ENCODE measurements at places on chromosomes 7 and 10.

DNA sequence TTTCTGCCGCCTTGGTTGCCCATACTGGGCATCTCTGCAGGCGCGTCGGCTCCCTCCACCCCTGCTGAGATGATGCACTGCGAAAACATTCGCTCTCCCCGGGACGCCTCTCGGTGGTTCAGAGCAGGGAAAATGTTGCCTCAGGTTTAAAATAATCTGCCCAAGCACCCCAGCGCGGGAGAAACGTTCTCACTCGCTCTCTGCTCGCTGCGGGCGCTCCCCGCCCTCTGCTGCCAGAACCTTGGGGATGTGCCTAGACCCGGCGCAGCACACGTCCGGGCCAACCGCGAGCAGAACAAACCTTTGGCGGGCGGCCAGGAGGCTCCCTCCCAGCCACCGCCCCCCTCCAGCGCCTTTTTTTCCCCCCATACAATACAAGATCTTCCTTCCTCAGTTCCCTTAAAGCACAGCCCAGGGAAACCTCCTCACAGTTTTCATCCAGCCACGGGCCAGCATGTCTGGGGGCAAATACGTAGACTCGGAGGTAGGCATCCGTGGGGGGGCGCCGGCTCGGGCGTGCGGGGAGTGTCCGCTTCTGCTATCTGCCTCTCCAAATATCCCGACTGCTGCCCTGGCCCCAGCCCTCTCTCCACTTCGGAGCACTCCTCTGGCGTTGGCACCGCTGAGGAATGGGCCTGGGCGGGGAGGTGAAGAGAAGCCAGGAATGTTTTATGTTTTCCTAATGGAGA lies at the start of gene CAV1:
Gene CAV1 (plus strand): TSS at position 428 of the 689 bp plus-strand sequence. CDS start 27 bp downstream, at position 455.
- DNase-seq, result peak; percentile 94

- DNase-seq, result no peak
Observed at GRCh38 chr7:96080027-96080426, 241.9 kb downstream of the SLC25A13 start.

GRCh38 chr7:124761164-124761715 lies 4.4 kb downstream of the GPR37 start:
- DNase-seq, result no peak

- no peak for DNase-seq
Observed at GRCh38 chr10:11909618-11910017, 86.5 kb downstream of the PROSER2 start.

DNA sequence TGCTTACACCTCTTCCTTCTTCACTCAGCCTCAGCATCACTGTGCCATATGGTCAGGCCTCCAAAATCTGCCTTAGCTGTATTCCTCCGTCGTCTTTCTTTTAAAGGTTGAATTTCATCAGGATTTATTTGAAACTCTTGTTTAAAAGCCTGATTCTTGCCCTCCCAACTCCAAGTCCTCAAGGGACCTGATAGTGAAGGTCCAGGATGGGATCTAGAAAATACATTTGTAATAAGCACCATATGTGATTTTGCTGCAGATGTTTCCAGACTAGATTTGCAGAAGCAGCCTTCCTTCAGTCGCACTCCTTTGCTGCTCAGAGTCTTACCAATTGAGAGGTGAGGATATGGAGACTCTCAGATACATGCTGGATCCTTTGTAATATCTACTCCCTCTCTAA lies 101.0 kb upstream of the ANKRD1 start:
- no peak for DNase-seq

GRCh38 chr10:44427479-44427878 lies 42.6 kb upstream of the CXCL12 start:
- DNase-seq, result no peak

- DNase-seq, result no peak
Observed at GRCh38 chr10:99872367-99873162, 90.1 kb downstream of the ABCC2 start.

DNA sequence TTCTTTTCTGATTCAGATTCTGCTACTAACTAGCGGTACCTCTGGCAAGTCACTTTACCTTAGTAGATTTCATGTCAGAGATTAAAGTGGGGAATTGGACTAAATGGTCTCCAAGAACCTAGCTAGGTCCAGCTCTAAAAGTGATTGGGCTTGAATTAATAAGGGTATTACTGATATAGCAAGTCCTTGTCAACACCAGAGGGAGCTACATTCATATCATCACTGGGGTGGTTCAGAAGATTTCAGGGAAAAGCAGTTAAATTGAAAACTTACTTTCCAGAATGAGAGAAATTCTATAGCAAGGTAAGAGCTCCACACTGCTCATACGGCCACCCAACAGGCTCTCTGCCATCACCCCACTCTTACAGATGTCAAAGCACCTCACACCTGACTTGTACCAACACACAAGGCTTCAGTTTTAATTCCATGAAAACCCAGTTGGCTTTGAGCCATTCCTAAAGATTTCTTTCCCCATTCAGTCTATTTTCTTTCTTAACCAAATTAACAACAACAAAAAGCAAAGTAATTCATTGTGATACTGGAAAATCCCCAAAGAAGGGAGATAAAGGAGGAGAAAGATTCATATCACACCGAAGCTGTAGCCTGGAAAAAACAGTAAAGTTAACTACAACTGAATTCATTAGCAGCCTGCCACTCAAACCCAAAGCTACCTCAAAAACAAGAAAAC lies 38.0 kb upstream of the SPOCK2 start:
- no peak for DNase-seq

DNA sequence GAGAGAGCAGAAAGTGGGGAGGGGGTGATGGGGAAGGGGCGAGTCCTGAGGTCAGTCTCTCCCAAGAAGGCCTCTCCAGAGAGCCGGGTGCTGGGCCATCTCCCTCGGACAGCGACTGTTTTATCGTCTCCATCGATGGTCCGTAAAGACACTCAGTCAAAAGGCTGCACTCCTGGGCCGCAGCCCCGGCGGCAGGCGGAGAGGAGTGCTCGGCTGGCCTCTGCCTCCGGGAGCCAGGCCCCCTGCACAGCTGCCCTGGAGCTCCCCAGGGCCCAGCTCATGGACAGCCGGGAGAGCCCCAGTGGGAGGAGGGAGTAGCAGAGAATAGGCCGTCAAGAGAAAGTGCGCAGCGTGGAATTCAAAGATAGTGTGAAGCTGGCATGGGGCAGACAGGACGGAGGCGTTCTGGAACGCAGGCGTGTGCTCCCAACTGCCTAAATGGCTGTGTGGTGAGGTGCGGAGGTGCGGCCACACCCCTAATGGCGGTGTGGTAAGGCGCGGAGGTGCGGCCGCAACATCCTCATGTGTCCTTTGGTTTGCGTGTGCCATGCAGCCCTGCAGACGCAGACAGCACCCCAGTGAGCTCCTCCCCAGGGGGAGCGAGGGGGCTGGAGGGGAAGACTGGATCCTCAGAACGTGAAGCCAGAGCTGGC lies 477.5 kb upstream of the FOXK1 start:
- no peak for DNase-seq

DNA sequence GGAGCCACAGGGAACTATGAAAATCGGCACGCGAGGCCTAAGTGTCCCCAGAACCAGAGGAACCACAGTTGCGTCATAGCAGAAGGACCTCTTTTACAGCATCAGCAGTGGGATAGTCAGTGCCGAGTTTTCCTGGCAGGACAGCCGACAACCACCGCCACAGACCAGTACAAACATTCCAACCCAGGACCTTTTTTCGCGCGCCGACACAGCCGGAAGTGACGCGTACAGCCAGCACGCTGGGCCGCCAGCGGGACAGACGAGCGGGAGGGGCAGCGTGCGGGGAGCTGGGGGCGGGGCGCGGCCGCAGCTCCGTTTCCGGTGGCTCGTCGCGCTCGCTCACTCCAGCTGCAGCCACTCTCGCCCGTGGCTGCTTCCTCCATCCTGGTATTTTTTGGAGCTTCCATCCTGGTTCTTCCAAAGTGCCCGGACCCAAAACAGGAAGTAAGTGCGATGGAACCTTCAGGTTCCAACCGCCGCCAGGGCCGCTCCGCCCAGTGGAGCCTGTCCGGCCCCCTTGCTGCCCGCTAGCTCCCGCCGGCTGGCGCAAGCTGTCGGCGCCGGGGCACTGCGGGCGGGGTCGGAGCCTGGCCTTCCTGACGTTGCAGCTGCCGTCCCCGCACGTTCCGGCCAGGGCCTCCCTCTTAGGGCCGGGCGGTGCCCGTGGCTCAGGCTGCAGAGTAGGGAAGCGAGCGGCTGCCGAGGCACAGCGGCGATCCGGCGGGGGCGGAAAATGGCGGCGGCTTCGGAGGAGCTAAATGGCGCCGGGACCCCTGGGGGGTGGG lies at the start of gene DMTF1:
Gene DMTF1 (plus strand): TSS at position 342 of the 785 bp plus-strand sequence. CDS start 12,489 bp downstream, outside the sequence.
- DNase-seq, result peak; percentile 92

DNA sequence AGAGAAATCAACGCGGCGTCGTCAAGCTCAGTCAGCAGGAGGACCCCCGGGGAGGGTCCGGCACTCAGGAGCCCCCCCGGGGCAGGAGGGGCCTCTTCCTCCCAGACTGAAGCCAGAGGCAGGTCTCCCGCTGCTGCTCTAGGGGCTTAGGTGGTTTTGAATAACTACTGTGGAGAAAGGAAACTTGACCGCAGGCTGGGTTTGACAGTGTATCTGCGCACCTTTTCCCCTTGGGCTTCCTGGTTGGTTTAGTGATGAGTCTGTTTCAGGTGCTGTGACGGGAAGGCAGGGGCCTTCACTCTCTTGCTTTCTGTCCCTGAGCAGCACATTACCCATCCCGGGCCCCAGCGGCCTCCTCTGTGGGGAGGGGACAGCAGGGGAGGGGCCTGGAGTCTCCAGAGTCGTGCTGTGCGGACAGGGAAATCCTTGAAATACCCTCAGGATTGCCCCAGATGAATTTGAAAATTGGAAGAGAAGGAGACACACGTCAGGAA lies 262.2 kb downstream of the ADARB2 start:
- DNase-seq, result no peak

- DNase-seq, result no peak
Observed at GRCh38 chr10:9015005-9015404, 960.5 kb downstream of the GATA3 start.

DNA sequence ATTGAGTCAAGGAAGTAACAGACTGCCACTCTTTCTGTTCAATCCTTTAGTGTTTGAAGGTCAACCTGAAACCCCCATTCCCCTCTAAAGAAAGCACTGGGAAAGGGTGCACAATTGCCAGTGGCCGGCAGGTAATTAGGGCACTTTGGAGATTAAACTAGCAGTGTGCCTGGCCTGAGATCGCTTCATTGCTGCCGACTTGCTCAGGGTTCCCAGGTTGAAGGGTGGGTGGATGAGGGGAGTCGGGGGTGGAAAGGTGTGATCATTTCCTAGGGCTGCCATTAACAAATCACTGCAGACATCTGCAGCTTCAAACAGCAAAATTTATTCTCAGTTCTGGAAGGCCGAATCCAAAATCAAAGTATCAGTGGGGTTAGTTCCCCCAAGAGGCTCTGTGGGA lies 16.3 kb upstream of the BTBD16 start:
- no peak for DNase-seq

DNA sequence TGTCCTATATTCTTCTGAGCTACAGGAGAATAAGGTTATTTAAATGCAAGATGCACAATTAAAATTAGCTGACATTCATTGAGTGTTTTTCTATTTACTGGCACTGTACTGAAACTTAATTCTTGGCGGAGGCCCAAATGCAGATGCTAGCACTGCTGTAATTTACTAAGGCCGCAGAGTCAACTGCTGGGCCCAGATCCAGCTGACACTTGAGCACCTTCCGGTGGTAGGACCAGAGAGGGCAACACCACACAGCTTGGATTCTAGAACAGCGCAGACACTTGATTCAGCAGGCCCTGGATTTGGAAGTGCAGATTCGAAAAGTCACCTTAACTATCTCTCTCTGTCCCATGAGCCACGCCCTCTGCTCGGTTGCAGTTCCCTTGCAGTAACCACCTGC lies 228.6 kb upstream of the TMEM72 start:
- no peak for DNase-seq

DNA sequence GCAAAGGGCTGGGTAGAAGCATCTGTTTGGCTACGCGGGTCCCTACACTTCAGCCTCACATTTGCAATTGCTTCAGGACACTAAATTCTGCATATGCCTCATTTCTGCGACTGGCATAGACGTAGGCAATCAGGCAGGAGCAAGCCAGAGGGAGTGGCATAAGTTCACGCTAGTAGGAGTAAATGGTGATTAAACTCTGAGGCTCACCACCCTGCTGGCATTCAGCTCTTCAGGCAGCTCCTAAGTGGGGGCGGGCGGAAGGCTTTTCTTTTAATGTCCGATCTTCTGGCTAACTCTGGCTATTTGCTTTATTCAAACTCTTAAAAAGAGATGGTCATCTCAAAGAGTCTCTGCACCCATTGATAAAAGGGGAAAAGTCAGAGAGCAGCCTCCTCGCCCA lies 45.3 kb downstream of the RGS10 start:
- no peak for DNase-seq

DNA sequence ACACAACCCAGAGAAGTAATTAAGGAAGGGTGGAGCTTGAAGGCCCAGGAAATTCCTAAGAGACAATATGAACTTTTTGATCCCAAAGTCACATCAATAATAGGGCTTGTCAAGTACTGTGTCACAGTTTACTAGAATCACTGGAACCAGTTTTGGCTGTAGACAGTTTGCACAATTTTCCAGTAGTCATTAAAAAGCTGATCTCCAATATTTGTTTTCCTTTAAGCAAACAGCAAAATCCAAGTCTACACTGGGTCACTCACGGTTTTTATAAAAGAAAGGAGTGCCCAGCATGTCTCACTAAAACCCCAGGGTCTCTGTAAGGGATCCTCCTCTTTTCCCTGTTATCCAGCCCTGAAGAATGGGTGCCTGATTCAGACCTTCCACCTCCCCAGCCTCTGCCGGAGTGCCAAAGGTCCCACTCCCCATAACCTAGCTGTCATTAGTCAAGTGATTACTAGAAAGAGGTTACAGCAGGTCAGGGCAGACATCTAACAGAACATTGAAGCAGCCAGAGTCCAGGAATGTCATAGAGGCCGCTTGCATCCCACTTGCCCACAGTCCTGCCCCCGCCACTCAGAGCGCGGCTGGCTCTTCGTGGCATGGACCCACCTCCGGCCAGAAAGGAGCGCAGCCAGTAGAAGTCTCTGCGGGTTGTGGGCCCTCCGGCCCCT lies 552 bp downstream of the SLC25A16 start:
- no peak for DNase-seq

DNA sequence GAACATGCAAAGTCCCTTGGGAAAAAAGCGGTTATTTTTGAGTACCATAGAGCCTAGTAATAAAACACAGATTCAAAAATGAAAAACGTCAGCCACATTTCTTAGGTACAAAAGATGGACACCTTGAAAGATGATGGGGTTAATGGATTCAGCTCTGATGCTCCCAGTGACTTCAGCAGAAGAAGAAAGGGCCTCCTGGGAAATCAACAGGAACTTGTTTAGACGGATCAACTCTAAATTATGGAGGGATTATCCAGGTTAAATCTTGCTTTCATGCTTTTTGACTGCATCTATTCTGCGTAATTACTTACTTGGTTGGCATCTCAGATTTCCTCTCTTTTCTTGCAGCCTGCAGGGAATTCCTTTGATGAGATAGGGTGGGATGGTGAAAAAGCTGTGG lies 82.5 kb downstream of the TMEM178B start:
- DNase-seq, result no peak

GRCh38 chr7:31061185-31061584 lies 9.1 kb downstream of the ADCYAP1R1 start:
- DNase-seq, result no peak

DNA sequence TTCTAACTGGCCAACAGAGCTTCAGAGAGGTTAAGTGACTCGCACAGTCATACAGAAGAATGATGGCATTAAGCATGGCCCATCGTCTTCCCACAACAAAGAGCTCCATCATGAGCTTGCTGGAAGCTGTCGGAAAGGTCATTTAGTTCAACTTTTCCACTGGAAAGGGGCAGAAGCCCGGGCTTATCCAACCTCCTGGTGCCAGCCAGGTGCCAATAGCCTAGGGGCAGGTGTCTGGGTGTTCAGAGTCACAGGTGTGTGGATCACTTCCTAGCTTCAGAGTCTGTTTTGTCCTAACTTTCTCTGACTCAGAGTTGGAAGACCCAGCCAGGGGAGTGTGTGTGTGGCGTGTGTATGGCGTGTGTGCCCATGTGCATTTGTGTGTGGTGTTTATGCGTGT lies 1.3 kb upstream of the TRPV6 start:
- DNase-seq, result no peak
